ENCODE measurements at places on chromosomes 12 and 14.

DNA sequence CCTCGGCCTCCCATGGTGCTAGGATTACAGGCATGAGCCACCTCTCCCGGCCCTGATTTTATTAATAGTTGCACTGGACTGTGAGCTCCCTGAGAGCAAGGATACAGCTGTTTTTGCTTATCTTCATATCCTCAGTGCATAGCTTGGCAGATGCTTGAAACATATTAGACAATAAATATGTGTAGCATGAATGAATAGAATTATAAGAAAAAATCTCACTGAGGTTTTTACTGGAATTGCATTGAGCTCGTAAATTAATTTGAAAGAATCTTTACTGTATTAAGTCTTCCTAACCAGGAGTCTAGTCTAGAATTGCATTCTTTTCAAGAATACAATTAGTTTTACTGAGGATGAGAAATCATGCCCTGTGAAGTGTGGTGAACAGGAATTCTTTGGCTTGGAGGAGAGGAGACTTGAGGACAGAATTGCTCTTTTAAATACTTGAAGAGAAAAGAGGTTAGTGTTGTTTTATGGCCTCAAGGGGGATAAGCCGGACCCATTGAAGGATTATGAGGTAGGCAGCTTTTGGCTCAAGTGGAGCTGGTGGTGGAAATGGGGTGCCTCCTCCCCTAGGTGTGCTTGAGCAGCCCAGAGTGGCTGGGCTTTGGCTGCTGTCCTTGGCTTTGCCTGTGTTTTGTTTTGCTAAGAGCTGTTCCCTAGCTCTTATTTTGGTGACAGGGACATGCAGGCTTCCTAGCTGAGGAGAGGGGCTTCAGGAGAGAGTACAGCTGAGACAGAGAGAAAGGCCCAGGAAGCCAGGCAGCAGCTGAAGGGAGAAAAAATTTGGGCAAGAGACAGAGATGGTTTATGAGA is 34.0 kb downstream of the PLEKHD1 start:
- no peak for DNase-seq

DNA sequence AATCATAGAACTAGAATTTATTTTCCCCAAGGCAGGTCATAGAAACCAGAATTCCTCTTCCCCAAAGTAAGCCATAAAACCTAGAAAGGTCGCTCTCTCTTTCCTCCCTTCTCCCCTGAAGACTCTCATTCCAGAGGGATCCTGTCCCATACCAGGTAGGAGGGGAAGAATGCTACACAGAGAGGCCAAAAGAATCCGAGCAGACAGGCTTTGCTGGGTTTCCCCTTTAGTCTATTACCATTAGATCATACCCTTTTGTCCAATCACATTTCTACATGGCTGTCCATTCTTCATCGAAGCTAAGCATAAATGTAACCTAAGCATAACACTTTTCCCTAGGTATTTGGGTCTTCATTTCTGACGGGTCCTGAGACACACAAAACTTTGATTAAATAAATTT is 204.5 kb downstream of the SPTSSA start:
- DNase-seq, result no peak

DNA sequence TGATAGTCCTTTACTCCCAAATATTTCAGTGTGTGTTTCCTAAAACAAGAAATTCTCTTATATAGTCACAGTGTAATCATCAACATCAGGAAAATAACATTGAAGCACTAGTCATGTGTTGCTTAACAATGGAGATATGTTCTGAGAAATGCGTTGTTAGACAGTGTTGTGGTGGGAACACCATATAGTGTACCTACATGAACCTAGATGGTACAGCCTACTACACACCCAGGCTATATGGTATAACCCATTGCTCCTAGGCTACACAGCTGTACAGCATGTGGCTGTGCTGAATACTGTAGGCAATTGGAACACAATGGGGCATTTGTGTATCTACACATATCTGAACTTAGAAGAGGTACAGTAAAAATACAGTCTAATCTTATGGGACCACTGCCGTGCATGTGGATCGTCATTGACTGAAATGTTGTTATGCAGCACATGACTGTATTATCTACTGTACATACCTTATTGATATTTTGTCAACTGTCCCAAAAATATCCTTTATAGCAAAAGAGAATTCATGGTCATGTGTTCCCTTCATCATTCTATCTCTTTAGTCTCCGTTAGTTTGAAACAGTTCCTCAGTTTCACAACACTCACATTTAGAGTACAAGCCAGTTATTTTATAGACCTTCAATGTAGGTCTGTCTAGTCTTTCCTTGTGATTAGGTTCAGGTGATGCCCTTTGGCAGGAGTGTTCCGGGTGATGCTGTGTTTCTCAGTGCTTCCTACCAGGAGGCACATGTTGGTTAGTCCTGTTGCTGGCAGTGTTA is 109.7 kb downstream of the SLC25A47 start:
- DNase-seq, result no peak

DNA sequence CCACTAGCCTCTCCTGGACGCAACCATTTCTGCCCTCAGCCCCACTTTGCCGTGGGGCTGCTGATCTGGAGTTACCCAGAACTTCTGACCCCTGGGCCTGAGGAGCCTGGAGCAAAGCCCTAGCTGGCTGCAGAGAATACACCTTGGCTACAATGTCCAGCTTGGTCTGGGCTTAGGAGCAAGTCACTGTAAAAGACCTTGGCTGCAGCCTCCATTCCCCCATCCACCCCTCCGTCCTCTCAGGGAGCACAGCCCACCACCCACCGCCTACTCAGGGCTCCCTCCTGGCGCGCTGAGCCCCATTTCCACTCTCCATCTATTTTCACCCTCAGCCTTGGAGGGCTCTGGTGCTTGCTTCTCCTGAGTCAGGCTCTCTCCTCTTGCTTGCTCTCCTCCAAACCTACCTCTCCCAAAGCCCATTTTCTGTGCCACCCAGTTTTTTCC is 42.9 kb downstream of the ERH start:
- no peak for DNase-seq

GRCh38 chr12:101231636-101232035 is 21.6 kb upstream of the SLC5A8 start:
- DNase-seq, result no peak

DNA sequence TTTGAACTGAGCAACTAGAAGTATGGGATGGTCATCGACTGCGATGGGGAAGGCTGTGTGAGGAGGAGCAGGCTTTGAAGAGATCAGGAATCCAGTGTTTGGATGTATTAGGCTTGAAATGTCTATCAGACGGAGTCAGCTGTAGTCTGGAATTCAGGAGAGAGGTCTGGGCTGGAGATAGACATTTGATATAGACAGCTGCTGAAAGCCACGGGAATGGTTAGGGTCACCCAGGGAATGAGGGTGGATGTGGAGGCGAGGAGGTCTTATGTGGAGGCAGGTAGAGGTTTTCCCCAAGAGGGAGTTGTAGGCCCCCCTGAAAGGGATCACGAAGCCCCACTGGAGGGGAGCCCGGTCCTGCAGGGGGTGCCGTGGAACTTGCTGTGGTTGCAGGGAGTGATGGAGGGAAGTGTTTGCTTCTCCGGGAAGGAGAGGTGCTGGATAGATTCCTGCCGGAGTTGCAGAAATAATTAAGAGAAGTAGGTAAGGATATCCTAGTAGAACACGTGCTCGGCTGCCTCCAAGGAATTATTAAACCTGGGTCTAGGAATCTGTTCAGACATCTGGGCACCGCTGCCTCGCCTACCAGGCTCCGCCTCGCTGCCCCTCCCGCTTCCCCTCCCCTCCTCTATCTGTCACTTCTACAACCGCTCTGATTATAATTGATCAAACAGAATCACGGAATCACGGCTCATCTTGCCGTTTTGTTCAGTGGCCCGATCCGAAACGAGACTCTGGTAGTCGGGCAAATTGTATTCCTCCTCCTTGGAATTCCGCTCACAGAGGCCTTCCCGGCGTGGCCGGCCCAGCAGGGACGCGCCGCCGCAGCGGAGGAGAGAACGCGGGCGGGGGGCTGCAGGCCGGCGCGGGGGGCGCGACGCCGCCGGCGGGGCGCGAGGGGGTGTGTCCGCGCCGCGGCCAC is 826 bp upstream of the CACNA1C start:
- DNase-seq, result no peak

DNA sequence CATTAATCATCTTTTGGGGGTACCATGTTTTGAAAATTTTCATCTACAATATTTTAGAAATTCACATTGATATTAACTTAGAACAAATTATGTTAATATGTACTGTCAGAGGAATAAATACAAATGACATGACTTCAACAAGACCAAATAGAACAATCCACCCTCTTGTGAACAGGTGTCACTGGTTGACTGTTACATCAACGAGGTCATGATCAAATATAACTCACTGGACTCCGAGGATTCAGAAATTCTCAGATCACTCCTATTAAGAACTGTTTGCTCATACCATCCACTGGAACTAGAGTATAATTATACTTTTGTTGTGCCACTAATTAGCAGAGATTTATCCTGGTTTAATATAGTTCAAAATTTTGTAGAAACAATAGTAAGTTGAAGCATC is 318.8 kb downstream of the PRKD1 start:
- DNase-seq, result no peak

DNA sequence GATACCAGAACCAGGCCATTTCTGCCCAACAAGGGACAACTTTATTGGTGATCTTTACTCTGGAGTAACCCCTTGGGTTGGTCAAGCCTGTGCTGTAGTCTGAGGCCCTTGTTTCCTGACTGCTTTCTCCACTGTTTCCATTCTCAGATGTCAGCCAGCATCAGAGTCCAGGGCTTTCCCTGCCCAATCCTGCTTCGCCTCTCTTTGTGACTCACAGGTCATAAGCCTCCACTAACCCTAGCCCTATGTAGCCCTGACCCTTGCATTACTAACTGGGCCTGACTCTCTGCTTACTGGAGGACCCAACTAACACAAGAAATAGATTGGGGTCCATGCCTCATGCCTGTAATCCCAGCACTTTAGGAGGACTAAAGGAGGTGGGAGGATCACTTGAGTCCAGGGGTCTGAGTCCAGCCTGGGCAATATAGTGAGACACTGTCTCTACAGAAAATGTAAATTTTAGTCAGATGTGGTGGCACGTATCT is 8.6 kb upstream of the SNRNP35 start:
- DNase-seq, result no peak

- DNase-seq, result no peak
Measured at GRCh38 chr12:68675101-68675842, 11.5 kb upstream of the NUP107 start.

DNA sequence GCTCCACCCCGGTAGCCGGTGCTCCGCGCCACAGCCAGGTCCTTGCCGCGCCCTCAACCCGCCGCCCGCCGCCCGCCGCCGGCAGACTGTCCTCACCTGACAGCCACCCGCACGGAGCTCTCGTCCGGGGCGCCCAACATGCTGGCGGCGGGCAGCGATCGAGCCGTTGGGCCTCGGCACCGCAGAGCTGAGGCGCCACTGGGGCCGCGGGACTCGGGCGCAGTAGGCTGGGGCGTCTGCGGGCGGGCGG is 164 bp downstream of the KIF21A start:
- DNase-seq, result no peak

- DNase-seq, result no peak
Measured at GRCh38 chr12:49059045-49059298, 1.6 kb downstream of the KMT2D start.

- no peak for DNase-seq
Measured at GRCh38 chr12:12797794-12798152, 12.3 kb downstream of the APOLD1 start.

- DNase-seq, result no peak
Measured at GRCh38 chr12:112239020-112239419, 113.7 kb downstream of the TRAFD1 start.

- DNase-seq, result no peak
Measured at GRCh38 chr12:52805739-52806138, 8.2 kb downstream of the KRT4 start.

- no peak for DNase-seq
Measured at GRCh38 chr12:120628919-120629318, 11.5 kb upstream of the CABP1 start.

DNA sequence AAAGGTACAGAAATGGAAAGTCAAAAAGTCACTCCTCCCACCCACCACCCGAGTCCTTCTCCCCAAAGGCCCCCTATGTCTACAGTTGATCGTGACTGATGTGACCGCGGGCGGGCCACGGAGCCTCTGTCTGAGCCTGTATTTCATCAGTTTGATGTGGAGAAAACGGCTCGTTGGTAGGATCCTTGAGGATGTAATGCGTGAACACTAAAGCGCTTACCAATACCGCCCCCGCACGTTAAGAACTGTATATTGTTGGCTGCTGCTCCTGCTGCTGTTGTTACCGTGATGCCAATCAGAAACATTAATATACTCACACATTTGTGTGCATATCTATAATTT is 24.6 kb upstream of the UBC start:
- peak; percentile 77 for DNase-seq

GRCh38 chr14:65344011-65344410 is 68.5 kb upstream of the FUT8 start:
- DNase-seq, result no peak

- no peak for DNase-seq
Measured at GRCh38 chr14:45916340-45916953, 663.4 kb upstream of the MIS18BP1 start.

DNA sequence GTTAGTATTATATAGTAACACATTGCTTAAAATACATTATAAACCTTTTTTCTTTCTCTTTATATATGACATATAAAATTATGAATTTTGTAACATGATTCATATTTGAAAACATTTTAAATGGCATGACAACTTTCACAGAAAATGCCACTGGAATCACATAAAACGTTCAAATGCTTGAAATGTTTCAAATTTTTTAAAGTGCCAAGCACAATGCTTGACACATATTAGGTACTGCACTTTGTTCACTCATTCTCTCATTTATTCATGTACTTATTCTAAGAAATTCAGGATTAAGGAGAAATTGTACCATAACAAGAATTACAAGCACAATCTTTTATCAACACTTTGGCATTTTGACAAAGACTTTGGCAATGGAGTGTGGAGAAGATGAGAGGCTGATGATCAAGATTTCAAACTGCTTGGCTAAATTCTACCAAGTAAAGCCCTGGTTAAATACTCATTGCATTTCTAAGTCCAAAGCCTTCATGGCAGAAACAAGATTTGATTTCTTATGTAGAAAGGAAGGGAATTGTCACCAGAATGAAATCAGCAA is 232.2 kb downstream of the C12orf50 start:
- no peak for DNase-seq

GRCh38 chr12:32493282-32493681 is 93.9 kb downstream of the FGD4 start:
- no peak for DNase-seq

DNA sequence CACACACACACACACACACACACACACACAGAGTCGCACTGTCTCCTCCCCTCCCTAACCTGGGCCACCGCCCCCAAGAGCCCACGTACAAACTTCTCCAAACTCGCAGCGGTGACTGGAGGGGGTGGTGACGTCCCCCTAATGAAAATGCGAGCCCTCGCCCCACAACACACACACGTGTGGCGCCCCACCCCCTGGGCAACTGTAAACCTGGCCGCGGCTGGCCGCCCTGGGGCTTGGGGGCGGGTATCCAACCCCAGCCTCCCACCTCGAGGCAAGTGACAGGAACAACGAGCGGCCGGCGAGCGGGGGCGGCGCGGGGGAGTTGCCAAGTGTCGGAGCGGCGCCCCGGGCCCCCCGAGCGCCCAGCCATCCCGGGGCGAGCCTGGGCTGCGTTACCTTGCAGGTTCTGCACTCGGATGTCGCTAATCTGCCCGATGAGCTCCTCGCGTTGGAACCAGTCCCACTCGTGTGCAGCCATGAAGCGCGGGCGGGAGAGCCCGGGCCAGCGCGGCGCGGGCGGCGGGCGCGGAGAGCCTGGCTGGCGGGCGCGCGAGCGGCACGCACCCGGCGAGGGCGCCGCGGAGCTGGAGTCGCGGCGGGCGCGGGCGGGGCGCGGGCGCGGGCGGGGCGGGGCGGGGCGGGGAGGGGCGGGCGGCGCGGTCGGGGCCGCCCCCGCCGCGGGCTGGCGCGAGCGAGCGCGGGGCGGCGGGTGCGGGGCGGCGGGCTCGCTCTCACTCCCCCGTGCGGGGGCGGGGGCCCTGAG is at the start of gene CLMN:
Gene CLMN (minus strand): TSS at position 597 of the 766 bp plus-strand sequence. CDS start 116 bp downstream, at position 481.
- DNase-seq, result no peak

Data from tibial nerve (tissue), 4 donors.